ENCODE measurements at places on chromosomes 16 and 17. TPM values are rescaled to one million over a fixed set of nuclear protein-coding genes. Genes with fewer than 3 reads are reported as not detected.

Gene STAT5A
- total RNA-seq, result 0.35 TPM

Gene ABI3
- total RNA-seq, result not detected

Gene ADAD2
- not detected for total RNA-seq

Gene SYCE1L
- 0.68 TPM for total RNA-seq

Gene FA2H
- total RNA-seq, result not detected

Gene TOB1
- 3.1 TPM for total RNA-seq

Gene ADAM11
- total RNA-seq, result 2.3 TPM

Gene MT1G
- not detected for total RNA-seq

Gene FOXN1
- not detected for total RNA-seq

Gene USP6
- 0.02 TPM for total RNA-seq

Gene CCL17
- total RNA-seq, result not detected

Gene ATP1B2
- total RNA-seq, result not detected

Gene TMC8
- total RNA-seq, result not detected

Gene ABCA10
- total RNA-seq, result 1.8 TPM

Gene SLFN13
- 0.25 TPM for total RNA-seq

Gene SDR42E2
- total RNA-seq, result not detected

Gene CNTNAP1
- 6.7 TPM for total RNA-seq

Gene HSF4
- not detected for total RNA-seq

Gene PERCC1
- not detected for total RNA-seq

Gene CACNG1
- not detected for total RNA-seq

Gene PARN
- total RNA-seq, result 32.2 TPM

Gene AATK
- 0.08 TPM for total RNA-seq

Gene GNAO1
- 0.68 TPM for total RNA-seq

Gene TAC4
- not detected for total RNA-seq

Gene STAC2
- 0.04 TPM for total RNA-seq

Gene NAT9
- 25.3 TPM for total RNA-seq

Gene CALB2
- 32.3 TPM for total RNA-seq

Gene SLFN14
- total RNA-seq, result not detected

Gene ASGR2
- total RNA-seq, result 0.10 TPM

Gene PRSS53
- total RNA-seq, result 0.31 TPM

Gene NAGLU
- total RNA-seq, result 18.7 TPM

Gene HGS
- total RNA-seq, result 38.3 TPM

Gene OR1A1
- total RNA-seq, result not detected

Gene KRTAP2-3
- total RNA-seq, result not detected

Gene KRT27
- not detected for total RNA-seq

Gene BIRC5
- 157 TPM for total RNA-seq

Gene ABCA3
- 0.41 TPM for total RNA-seq

Gene CHP2
- not detected for total RNA-seq

Gene ARHGDIG
- total RNA-seq, result not detected

Gene HEXD
- total RNA-seq, result 8.4 TPM

Gene CEP295NL
- not detected for total RNA-seq

Gene MEIOB
- total RNA-seq, result 9.0 TPM

Gene GJC1
- 8.8 TPM for total RNA-seq

Gene ABCC11
- not detected for total RNA-seq

Gene MFSD6L
- not detected for total RNA-seq

Gene MAF
- 7.9 TPM for total RNA-seq

Gene LRRC37A
- total RNA-seq, result 0.33 TPM

Gene EFCAB5
- not detected for total RNA-seq

Measured in H4 (cell line).